Right renal pelvis (tissue), 4 donors: ENCODE measurements at places on chromosomes 1 and 21. TPM values are rescaled to one million over a fixed set of nuclear protein-coding genes. Genes with fewer than 3 reads are reported as not detected.

DNA sequence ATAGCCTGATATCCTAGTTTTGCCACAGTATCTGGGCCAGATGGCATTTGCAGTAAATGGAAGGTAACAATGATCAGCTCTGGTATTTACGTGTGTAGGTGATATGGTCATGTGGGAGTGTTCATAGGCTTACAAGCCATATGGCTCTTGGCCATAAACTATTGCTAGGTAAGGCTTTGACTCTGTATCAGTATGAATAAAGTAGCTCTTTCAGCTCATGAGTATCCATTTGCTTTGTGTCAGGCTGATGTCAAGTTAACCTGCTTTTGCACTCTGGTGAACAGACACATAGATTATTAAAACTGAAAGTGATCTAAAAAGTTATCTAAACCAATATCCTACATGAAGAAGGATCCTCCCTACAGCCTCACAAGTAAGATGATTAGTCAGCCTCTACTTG lies 69.0 kb downstream of the DDR2 start:
- no peak for DNase-seq

DNA sequence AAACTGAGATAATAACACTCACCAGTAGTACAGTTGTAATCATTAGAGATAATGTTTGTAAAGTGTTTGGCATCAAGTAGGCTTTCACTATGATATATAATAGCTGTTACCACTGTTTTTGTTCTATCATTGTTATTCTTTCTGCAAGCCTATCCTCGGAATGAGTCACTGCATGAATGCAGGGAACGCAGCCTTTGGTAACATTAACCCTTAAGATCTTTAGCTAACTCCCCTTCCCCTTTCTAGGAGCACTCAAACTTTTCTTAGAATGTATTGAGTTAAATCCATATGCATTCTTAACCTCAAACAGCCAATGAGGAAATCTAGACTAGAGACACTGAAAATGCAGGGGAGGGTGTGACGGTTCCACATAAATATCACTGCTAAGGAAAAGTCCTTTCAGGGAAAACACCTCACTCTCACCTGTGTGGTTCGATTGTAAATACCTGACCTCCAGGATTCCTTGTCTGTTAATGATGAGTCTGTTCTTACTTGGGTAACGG lies 467.3 kb downstream of the SETD4 start:
- DNase-seq = no peak

GRCh38 chr1:66503841-66504470 lies 30.0 kb upstream of the SGIP1 start:
- DNase-seq = peak; percentile 10

- peak; percentile 34 for DNase-seq
Measured at GRCh38 chr1:235809688-235810397, 56.9 kb downstream of the LYST start.

Gene OR2M2
- polyA plus RNA-seq = not detected

- no peak for DNase-seq
Measured at GRCh38 chr1:62260688-62261087, 58.5 kb downstream of the KANK4 start.

Gene RGS13
- polyA plus RNA-seq = not detected

- DNase-seq = no peak
Measured at GRCh38 chr1:16971341-16972188, 8.9 kb downstream of the MFAP2 start.

DNA sequence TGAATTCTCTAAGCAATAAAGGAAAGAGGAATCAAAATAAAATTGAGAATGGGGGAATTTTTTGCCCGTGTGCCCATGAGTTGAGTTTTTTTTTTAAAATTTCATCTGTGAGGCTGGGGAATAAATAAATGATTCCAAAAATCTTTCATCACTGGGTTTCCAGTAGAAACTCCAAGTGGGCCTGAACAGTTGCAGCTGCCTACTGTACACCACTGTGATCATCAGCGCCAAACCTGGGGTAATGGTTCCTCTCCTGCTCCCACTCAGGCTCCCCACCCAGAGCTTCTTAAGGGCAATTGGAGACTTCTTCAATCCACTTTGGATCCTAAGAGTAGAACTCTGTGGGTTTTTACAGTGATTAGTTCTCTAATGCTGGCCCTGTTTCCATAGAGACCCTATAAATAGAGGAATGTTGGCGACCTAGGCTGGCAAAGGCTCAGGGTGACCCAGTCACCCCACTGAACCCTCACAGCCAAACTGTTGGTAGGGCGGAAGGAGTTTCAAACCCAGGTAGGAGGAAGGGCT lies 9.3 kb downstream of the TMCC2 start:
- DNase-seq = no peak

GRCh38 chr1:2983706-2984398 lies 37.4 kb upstream of the ACTRT2 start:
- no peak for DNase-seq

- DNase-seq = no peak
Measured at GRCh38 chr1:48039088-48040054, 42.2 kb upstream of the TRABD2B start.

Gene LCE3E
- not detected for polyA plus RNA-seq

Gene NOC2L
- 53.1 TPM for polyA plus RNA-seq

Gene CYP4B1
- 1.6 TPM for polyA plus RNA-seq

DNA sequence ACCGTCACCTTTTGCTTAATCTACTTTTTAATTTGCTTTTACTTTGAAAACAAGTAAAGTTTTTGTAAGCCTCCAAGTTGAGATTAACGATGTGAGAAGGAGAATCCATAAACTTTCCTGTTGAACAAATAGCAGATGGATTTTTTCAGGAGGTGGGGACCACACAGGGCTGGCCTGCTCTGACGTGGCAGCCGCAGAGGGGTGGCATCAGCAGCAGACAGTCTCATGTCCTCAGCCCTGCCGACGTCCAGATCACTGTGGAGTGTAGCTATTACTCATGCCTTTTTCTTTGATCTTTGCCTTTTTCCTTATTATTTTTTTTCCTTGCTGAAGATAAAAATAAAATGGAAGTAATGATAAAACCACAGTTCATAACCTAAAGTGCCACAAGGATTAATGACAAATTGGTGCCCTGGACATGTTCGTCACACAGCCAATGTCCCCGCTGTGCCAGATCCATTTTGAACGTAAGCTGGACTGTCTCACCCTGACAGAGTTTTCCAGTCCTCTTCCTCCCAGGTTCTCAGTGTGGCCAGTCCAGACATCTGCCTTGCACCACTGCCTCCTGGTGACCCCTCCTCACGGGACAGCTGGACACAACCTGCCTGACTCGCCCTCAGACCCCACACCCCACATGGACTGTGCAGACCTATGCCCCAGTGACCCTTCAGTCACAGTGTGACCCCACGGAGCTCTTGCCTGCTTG lies 15.4 kb upstream of the ZBTB21 start:
- DNase-seq = no peak

DNA sequence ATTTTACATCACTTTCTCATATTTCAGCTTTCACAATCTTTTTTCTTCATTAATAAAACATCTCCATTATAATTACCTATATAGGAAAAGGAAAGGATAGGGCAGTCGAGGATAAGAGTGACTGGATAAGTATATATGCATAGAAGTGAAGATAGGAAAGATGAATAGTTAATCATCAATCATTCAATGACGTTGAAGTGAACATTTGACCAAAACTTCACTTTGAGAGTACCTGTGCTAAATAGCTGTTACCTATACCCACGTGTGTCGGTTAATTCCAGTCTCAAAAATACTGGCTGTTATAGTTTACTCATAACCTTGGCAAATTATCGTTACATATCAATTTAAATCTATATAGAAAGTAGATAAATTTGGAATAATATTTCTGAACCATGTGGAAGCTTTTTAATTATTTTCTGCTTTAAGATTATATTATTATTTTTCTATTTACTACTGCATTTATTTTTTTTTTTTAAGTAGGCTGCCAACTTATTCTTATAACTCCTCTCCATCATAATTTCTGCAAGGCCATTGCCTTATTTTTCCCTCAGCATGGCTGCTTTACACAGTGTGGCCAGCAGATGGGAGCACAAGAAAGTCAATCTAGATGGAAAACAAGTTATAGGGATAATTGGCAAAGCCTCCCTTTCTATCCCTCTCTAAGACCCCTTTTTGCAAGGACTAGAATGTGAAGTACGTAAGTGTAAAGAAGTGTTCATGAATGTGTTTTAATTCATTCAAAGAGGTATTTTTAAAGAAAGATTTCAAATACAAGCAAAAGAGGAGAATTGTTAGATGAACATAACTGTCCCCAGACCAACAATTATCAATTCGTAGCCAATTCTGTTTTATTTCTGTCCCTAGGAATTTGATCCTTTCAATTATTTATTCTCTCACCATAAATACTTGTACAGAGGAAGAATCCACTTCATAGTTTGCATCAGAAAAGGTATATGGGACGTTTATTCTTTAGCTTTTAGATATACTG lies 290.4 kb downstream of the KCNT2 start:
- no peak for DNase-seq

DNA sequence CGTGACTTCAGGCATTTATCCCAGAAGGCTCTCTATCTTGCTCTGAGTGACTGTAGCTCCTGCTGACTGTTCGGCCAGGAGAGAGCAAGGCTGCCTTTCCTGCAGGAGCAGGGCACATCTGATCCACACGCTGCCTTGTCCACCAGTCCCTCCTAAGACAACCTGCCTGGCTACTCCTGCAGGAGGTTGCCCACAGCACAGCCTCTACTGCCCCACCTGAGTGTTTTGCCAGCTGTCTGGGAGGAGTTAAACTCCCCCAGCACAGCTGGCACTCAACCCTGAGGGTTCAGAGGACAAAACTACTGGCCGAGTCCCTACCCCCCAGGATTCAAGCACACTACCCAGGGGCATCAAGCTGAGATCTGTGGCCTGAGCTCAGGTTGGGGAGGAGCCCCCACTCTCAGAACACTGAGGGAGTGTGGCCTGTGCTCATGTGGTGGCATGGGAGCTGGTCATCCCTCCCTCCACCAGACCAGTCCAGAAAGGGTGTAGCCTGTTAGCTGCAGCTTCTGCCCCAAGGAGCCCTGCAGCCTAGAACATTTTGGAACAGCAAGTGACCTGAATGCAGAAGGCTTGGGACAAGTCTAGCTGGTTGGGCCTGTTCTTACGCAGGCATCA lies 237.3 kb downstream of the SLC44A5 start:
- DNase-seq = no peak

DNA sequence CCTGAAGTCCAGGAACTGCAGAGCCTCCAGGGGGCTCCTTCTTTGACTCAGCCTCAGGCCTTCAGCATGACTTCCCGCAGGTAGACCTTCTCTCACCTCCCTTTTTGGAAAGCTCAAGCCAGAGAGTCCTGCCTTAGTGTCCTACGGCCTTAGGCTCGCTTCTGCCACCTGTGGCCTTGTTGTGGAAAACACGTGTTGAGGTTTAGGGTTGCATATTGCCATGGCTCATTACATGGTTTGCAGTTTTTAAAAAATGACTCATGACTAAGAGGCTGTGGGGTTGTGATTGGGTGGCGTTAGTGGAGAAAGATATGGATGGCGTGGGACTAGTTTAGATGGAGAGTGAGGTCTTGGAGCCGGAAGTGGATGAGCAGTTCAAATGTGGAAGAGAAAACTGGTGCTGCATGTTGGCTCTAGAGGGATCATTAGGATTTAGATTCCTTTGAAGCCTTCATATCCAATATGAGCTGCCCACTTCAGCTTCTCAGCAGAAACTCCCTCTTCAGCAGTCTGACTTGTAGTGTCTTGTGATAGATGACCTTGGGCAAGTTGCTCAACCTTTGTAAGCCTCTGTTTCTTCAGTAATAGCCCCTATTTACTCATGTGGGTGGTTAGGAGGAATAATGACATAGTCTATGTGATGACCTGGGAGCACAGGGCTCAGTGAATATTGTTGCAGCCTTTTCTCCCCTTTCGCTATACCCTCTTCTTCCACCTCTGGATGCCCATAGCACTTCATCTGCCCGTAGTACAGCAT lies 6.5 kb upstream of the FGGY start:
- DNase-seq = no peak

DNA sequence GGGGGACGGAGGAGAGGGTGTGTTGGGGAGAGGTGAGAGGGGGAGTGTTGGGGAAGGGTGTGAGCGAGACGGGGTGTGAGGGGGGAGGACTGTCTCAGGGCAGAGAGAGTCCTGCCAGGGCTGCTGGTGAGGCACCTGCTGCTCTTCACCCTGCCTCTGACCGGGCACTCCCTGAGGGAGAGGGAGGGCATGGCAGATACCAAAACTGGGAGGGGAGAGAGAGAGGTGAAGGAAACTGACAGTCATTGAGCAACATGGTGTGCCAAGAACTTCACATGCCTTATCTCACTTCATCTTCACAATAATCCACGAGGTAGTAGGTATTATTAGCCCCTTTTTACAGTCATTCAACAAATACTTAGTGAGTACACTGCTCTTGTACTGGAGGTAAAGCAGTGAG lies 61.3 kb upstream of the ARTN start:
- no peak for DNase-seq

Gene CLCA4
- polyA plus RNA-seq = not detected

DNA sequence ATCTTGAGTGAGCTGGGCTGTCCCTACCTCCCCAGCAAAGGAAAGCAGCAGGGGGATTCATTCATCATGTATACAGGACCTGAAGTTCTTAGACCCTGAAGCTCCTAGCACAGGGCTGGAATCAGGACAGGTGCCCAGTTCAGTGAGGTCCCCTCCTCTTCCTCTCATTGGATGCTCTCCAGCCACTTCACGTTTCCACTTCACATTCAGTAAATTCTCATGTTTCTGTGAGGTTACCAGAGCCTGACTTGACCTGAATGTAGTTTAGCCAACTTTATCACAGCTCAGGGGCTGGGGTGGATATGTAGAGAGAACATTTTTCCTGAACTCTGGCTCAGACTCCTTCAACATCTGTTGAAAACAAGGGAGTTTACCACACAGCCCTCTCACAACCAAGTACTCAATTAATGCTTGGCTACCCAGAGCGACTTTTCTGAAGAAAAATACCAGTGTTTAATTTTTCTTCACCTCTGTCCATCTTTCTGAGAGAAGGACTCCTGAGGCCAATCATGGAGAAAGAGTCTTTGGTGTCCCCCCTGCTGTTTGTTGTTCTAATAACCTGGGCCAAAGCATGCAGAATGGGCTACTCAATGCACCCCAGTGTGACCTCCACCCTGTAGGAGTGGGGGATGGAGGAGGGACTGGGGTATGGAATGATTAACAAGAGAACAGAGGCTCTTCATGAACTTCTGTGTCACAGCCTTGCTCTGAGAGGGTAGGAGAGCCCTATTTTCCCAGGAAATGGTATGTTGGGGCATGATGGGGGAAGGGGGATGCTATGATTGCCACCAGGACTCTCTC lies 108.3 kb upstream of the FGGY start:
- DNase-seq = no peak

DNA sequence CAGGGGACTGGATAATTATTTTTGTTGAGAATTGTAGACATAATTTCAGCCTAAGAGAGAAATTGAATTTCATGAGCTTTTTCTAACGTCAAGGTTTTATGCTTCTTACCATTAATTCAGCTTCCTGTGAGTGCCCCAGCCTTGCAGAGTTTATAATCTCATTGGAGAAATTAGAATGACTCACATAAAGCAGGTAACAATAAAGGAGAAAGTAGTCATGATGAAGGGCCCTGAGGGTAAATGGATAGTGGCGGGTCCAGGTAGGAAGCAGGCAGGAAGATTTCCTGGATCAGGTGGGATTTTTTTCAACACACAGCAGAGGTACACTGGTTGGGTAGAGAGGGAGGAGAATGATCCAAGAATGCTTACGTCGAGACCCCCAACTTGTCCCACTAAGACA lies 311.4 kb downstream of the BARHL2 start:
- no peak for DNase-seq
